ENCODE measurements at places on chromosomes 2 and 18.

DNA sequence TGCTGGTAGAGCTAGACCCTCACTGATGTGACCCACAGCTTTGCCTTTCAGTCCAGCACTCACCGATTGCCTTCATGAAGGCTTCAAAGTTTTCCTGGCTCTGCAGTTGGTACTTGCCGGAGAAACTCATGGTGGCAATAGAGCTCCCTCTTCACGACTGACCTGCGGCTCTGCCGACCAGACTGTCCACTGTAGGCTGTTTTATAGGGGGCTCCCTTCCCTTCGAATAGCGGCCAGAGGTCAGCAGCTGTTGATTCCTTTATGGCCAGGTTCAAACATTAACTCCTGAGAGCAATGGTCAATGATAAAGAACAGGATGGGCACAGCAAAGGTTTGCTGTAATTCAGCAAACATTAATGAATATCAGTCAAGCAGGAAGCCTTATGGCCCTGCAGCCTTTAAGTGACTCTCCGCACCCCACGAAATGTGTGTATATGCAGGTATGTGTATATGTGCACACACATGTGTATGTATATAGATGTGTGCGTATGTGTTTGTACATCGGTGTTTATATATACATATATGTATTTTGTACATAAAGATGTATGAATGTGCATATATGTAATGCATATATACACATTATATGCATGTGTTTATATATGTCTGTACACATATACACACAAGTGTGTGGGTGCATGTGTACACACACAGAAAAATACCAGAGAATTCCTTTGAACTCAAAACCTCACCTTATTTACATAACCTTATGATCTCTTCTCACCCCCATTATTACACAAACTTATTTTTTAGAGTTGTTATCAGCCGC is at the start of gene FABP1:
Gene FABP1, minus strand, starts transcription at position 175 of the 766 bp plus-strand sequence. Its CDS starts 45 bp downstream, at position 130.
- DNase-seq, result peak; percentile 45

- no peak for DNase-seq
Measured at GRCh38 chr2:157592948-157593347, 35.7 kb downstream of the ACVR1C start.

GRCh38 chr2:56474412-56475158 is 290.8 kb downstream of the CCDC85A start:
- no peak for DNase-seq

- no peak for DNase-seq
Measured at GRCh38 chr2:182228073-182228473, 198.8 kb downstream of the PDE1A start.

DNA sequence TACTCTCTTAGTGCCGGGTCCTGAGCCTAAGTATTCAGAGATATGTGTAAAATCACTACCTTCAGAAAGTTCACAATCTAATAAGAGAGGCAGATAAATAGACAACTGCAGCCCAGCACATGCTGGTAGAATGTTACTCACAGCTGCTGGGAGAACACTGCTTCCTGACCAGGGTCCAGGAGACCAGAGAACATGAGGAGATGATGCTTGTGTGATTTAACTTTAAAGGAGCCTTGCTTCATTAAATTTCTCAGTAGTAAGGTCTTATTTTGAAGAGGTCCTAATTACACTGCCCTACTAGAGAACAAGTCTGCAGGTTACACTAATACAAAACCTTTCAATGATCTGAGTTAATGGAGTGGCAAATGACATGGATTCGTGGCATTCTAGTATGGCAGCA is 209.9 kb upstream of the TRIB2 start:
- DNase-seq, result no peak

- no peak for DNase-seq
Measured at GRCh38 chr18:78787751-78788150, 191.9 kb upstream of the SALL3 start.

DNA sequence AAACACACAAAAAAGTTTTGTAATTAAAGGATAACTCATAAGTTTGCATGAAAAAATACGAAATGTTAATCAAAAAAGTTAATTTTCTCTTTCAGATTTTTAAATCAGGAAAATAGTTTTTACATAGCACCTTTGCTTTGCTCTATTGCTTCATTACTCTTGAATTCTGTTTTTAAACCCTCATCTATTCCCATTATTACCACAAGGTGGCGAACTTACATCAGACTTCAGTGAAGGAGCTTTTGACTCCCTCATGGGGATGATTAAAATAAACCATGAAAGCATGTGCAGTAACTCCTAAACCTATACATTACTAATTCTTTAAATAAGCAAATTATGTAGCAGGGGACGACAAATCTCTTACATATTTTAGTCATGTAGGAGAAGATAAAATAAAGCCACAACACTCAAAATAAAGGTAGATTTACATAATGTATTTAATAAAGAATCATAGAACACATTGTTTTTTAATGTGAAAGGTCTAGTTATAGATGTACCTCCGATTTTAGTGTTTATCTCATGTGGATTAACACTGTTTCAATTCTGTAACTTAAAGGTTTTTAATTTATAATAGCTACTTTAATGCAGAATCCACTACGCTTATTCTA is 105.2 kb downstream of the NETO1 start:
- no peak for DNase-seq

DNA sequence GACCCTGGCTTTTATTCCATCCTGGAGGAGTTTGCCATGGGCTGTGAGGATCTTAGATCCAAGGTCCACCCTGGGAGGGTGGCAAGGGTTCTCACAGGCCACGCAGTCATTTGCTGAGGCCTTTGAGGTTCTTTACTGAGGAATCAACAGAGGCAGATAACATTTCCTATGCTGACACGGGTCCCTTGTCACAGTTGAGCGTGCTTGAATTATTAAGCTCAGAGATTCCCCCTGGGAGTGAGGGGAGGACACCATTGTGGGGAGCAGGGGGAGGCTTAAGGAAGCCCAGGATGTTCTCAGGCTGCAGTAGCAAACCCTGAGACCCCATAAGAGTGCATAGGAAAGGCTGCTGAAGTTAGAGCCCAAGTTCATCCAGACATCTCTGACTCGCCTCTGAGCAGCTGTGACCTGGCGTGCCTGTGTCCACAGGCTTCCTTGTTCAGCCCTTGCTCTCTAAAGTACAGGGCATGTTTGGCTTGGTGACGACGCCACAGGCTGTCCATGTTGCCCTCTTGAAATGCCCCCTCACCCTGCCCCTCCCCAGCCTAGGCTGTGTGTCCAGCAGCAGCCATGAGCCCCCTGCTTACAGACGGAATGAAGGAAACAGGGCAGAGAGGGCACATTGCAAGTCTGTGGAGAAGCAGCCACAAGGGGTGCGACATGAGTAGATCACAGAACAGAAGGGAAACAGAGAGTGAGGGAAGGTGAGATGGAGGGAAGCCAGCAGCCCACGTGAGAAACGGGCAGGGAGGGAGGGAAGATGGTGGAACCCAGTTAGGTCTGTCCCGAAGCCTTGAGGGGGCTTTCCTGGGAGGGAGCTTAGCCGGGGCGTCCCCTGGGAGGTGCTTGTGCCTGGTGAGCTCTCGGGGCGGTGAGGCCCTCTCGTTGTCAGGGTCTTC is 34.0 kb downstream of the NAPG start:
- no peak for DNase-seq

DNA sequence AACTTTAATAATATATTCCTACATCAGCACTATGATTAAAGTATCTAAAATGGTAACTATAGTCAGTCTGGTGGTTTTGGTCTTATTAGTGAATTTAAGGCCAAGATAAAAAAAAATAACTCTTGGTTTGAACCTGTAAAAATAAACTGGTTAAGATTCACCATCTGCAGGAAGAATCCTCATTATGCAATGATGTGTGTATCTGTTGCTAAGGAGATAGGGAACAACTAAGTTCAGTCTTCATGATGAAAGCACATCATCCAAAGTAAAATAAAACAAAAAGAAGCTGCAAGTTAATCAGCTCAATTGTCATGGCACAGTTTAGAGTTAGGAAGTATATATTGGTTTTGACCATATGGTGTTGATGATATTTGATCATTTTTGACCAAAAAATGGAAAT is 466.0 kb downstream of the NYAP2 start:
- no peak for DNase-seq

DNA sequence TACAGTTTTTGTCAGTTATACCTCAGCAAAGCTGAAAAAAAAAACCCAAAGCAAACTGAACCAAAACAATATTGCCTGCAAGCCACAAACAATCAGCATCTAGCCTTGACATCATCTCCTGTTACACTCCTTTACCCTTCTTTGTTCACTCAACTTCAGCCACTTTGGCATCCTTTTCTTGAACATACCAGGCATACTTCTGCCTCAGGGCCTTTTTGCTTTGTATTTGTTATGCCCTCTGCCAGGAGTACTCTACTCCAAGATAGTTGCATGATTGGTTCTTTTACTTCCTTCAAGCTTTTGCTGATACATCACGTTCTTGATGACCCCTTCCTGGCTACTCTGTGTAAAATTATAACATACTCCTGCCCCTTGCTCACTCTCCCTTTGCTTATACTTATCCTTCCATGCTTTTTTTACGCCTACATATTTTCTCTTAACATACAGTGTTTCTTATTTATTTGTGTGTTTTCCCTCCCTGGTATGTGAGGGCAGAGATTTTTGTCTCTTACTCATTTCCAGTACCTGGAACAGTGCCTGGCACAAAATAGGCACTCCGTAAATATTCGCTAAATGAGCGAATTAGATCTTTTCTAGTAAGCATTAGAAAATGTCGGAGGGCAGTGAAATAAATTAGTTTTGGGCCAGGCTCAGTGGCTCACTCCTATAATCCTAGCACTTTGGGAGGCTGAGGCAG is 12.7 kb downstream of the ABI2 start:
- no peak for DNase-seq

GRCh38 chr2:226080334-226080733 is 680.8 kb downstream of the NYAP2 start:
- no peak for DNase-seq

DNA sequence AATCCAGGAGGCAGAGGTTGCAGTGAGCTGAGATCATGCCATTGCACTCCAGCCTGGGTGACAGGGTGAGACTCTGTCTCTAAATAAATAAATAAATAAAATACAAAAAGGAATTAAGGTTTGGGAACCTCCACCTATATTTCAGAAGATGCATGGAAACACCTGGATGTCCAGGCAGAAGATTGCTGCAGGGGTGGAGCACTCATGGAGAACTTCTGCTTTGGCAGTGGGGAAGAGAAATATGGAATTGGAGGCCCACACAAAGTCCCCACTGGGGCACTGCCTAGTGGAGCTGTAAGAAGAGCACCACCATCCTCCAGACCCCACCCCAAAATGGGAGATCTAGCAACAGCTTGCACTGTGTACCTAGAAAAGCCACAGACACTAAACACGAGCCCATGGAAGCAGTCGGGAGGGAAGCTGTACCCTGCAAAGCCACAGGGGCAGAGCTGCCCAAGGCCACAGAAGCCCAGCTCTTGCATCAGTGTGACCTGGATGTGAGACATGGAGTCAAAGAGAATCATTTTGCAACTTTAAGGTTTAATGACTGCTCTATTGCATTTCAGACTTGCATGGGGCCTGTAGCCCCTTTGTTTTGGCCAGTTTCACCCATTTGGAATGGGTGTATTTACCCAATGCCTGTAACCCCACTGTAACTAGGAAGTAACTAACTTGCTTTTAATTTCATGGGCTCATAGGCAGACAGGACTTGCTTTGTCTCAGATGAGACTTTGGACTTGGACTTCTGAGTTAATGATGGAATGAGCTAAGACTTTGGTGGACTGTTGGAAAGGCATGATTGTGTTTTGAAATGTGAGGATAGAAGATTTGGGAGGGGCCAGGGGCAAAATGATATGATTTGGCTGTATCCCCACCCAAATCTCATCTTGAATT is 265.3 kb downstream of the ZEB2 start:
- no peak for DNase-seq

DNA sequence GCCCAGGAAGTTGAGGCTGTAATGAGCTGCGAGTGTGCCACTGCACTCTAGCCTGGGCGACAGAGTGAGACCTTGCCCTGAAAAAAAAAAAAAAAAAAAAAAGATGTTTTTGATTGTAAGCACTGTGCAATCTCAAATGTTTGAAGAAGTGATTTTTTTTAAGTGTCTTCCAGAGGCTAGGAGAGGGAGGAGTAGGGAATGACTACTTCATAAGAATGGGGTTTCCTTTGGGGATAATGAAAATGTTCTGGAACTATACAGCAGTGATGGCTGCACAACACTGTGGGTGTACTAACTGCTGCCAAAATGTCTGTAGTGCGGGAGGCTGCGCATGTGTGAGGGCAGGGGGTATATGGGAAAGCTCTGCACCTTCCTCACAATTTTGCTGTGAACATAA is 83.7 kb downstream of the MCFD2 start:
- no peak for DNase-seq
